ENCODE measurements at places on chromosomes 5 and 9.

GRCh38 chr5:81234801-81235200 lies 1.7 kb downstream of the CKMT2 start:
- DNase-seq, result no peak

DNA sequence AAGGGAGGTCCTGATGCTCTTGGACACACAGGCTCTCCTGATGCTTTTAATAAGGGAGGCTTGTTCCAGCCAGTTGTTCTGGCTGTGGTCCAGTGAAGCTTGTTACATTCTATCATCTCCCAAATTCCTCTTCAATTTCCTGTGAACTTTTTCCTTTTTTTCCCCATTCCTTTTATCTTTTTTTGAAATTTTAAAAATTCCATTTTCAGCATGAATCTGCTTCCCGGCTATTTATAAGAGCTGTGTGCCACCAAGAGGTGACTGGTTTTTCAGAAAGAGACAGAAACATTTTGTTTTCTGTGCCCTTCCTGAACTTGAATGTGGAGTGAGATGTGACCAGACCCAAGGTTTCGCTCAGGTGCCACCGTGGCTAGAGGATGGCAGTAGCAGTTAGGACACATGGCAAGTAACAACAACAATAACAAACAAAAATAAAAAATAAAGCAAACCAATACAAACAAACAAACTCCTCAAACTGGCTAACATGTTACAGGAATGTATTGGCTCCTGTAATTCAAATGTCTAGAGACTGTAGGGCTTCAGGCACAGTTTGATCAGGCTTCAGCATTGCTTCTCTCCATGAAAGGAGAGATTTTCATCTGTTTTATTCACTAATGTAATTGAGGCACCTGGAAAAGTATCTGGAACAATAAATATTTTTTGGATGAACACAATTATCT lies 121.1 kb downstream of the BOD1 start:
- no peak for DNase-seq

DNA sequence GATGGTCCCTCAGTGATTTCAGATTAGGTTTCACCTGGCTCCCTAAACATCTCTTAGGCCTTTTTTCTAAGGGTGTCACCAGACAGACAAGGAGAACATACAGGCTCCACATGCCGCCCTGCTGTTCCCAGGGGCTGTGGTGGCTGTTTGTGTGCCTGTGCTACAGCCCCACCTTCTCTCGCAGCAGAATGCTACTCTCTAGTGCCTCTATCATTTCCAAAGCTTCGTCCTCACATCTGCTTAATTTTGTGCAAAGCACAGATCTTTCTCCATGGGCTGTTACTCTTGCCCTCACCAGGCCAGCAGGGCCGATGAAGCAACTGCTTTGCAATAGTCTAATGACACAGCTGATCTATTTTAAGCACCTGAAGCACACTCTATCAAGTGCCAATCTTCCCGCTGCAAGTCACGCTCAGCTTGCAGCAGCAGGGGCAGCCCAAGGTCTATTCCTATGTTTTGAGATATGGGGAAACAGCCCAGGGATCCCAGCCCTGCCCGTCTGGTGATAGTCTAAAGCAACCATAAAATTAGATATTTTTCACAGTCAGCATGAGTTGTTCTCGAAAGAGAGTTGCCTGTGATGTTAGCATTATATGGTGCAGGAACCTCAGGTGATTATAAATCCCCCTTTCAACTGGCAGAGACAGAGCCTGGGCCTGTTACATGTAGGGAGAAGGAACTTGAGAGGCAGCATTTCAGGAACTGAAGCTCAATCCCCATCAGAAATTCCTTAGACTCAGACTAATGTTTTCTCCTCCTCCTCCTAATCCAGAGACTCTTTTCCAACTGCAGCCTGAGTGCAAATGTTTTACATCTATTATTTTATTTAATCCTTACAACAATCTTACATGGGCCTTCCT lies 12.7 kb downstream of the ABLIM3 start:
- DNase-seq, result no peak

- no peak for DNase-seq
Observed at GRCh38 chr5:13248253-13248652, 696.2 kb downstream of the DNAH5 start.

DNA sequence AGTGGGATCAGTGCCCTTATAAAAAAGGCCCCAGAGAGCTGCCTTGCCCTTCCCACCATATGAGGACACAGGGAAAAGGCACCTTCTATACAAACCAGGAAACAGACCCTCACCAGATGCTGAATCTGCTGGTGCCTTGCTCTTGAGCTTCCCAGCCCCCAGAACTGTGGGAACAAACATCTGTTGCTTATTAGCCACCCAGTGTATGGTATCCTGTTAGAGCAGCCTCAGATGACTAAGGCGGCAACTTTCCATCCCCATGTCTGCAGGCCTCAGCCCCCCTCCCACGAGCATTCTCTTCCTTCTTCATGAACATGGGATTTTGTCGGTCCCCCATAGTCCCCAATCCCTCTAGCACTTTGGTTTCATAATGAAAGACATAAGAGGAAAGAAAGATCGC lies 202.5 kb upstream of the GAS1 start:
- no peak for DNase-seq

GRCh38 chr5:74179701-74180100 lies 460.8 kb downstream of the ENC1 start:
- no peak for DNase-seq

- DNase-seq, result no peak
Observed at GRCh38 chr9:71743217-71743705, 25.1 kb downstream of the CEMIP2 start.

GRCh38 chr5:166772770-166773169 lies 1518.7 kb upstream of the WWC1 start:
- DNase-seq, result no peak

DNA sequence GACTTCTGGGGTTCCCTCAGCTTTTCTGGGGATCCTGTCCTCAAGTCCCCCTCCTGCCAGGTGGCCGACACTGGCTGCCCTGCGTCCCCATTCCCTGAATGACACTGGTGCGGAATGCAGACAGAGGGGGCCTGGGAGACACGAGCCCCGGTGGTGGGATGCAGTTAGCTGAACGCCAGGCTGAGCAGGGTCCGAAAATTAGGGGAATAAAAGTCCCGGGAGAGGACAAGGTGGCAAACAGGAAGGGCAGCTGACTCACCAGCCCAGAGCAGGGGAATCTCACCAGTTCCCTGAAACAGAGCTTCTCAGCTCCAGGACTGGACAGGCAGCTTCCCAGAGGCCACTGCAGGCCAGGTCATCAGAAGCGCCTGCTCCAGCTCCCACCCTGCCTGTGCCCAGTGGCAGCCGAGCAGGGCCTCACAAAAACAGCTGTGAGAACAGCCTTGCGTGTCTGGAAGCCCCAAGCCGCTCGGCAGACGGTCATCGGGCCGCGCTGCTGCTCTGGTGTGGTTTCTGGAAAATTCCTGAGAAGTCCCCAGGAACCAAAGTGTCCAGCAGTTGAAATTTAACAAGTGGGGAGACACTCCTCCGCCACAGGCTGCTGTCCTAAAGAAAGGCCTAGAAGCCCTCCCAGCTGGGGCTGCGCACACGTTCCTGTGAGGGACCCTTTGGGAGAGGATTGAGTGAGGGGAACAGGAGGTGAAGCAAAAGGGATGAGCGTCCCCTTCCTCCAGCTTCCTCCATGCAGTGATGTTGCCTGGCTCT lies 47.6 kb upstream of the EXOC3 start:
- DNase-seq, result no peak

- no peak for DNase-seq
Observed at GRCh38 chr9:2286333-2286705, 271.2 kb downstream of the SMARCA2 start.

DNA sequence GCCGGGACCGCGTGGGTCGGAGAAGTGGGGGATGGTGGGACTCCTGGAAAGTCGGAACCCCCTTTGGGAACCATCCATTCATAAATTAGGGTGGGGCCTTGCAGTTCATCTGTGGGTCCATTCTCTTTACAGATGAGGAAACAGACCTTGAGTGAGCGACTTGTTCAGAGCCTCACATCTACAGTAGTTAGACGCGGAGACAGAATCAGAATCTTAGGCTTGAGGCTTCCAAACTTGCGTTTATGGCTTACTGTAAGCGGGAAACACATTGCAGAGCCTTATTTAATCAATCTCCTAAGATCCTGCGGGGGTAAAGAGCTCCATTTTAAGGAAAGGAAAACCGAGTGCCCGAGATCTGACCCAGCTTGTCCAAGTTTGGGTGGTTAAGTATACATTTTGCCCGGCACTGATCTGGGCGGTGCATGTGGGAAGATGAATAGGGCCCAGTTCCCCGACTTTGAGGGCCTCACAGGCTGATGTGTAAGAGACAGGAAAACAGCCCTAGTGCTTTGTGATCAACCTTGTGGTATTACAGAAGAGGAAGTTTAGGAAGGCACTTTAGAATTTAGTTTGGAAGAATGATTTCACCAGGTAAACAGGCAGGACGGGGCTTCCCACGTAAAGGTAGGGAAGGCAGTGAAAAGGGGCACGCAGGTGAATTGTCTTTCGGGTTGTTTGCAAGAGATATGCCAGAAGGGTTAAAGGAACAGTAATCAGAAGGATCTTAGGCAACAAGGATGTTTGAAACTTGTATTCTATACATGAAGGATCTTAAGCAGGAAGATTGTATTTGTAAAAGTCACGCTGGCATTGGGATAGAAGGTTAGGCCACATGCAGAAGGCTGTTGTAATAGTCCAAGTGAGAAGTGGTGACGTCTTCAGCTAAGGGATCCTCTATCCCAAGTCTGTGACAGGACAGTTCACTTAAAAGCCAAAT lies 744 bp downstream of the TARS1 start:
- peak; percentile 52 for DNase-seq

DNA sequence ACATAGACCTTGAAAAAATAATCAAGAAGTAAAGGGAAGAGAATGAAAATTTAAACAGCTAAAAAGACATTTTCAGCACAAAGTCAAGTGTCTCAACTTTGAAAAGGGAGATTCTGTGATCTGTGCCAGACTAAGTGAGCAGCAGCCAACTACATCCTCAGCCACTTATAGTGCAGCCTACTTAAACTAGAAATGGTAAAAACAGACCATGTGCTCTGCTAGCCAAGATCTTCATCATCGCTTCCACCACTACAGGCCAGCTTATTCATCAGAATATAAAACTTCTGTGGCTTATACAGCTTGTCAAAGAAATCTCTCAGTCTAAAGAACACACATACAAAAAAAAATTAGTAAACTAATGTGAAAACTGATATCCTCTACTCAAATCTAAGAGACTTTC lies 63.5 kb downstream of the CEMIP2 start:
- DNase-seq, result no peak

DNA sequence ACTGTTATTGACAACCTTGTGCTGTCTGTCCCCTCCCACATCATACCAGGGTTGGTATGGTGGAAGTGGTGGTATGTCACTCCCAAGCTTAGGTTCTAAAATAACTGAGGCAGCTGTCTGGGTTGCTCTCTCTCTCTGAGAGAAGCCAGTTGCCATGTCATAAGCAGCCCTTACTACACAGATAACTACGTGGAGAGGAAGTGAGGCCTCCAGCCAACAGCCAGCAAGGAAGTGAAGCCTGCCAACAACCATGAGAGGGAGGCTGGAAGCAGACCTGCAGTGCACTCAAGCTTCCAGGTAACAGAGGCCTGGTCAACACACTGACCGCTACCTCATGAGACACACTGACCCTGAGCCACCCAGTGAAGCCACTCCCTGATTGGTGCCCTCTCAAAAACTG lies 18.6 kb downstream of the CTNNAL1 start:
- DNase-seq, result no peak

GRCh38 chr5:178436326-178436940 lies 153.8 kb downstream of the COL23A1 start:
- no peak for DNase-seq

DNA sequence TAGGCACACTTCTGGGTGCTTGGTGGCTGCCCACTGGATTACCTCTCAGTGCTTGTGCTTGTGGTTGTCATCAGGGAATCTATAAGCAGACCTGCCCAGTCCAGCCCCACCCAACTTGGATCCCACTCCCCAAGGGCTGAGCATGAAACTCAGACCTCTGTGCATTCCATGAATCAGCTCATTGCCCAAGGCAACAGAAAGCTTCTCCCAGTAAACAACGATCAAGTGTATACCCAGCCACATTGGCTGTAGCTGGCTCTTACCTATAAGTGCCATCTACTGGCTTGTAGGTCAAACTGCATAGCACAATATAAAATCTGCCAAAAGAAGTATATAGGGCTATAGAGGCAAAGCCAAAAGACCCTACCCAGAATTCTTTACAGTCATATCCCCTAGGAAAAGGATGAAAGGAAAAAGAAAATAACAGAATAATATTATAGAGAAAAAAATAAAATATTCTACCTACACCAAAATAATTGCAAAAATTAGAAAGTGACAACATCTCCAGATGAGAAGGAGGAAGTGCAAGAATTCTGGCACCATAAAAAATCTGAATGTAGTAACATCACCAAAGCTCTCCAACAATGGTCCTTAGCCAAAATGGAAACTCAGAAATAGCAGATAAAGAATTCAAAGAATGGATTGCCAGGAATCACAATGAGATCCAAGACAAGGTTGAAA lies 321.0 kb upstream of the TRPC7 start:
- no peak for DNase-seq

DNA sequence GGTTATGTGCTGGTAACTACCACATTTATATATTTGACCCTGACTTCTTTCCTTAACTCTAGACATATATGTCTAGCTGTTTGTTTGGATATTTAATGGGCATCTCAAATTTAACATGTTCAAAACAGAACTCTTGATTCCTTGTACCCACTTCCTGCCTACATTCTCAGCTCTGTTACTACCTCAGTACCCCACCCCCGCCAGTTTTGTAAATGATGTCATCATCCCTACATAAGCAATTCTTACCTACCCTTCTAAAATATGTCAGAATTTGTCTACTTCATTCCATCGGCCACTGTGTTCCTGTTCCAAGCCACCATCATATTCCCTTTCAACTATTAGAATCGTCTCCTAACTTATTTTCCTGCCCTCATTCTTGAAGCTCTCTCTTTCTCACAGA lies 4.8 kb downstream of the RAD50 start:
- no peak for DNase-seq

DNA sequence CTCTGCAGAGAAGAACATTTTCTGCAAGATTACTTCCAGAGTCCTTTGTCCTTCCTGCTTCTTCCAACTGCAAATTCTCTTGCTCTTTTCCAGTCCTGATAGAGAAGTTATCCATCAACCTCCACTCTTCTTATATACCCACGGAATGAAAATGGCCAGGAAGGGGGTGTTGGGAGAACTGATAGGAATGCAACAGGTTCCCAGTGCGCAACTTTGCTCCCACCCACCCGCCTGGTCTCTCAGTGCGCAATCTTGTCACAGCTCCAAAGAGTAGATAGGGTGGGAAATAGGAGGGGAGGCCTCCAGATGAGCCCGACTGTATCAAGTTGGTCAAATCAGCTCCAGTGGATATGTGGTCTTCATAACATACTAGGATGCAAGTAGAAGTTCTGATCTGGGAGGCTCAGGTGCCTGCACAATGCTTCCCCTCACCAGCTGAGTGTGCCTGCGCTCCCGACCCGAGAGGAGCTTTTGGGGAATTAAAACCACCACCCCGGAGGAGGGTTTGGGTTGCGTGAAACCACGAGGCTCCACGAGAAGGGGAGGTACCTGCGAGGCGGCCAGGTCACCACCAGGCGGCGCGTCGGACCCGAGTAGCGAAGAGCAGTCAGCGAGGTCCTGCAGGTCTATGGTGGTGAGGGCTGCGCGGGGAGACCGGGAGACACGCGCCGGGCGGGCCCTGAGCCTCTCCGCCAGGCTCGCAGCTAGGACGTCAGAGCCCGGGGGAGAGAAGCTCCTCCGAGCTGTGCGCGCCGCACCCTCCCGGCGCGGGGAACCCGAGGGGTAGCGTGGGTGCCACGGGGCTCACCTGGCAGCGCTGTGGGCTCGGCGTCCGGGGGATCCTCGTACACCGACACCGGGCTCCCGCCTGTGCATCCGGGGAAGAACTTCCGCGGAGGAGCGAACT lies 835 bp downstream of the MCIDAS start:
- DNase-seq, result peak; percentile 25

All from CMK (cell line).